NCI-H526 treated with DMSO at 0.1 percent for 48 hours (cell line): ENCODE measurements at places on chromosomes 3 and 15.
A peak's percentile ranks its signal among the peaks of the same experiment; 100 is the strongest.

DNA sequence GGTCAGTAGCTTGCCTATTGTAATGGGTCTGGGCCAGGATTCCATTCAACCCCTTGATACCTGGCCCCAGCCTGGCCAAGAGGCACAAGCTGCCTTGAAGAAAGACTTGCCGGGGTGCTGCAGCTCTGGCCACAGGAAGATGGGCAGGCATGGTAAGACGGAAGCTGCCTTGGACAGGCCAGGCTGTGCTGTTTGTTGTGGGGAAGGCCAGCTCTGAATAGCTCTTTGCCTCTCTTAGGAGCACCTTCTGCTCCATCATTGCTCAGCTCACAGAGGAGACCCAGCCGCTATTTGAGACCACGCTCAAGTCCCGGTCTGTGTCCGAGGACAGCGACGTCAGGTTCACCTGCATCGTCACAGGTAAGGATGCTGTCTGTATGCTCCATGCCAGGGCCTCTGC, 10.1 kb downstream of the ALPK3 start:
- no peak for DNase-seq

GRCh38 chr3:104437131-104437750, 929.5 kb upstream of the ALCAM start:
- DNase-seq: no peak

DNA sequence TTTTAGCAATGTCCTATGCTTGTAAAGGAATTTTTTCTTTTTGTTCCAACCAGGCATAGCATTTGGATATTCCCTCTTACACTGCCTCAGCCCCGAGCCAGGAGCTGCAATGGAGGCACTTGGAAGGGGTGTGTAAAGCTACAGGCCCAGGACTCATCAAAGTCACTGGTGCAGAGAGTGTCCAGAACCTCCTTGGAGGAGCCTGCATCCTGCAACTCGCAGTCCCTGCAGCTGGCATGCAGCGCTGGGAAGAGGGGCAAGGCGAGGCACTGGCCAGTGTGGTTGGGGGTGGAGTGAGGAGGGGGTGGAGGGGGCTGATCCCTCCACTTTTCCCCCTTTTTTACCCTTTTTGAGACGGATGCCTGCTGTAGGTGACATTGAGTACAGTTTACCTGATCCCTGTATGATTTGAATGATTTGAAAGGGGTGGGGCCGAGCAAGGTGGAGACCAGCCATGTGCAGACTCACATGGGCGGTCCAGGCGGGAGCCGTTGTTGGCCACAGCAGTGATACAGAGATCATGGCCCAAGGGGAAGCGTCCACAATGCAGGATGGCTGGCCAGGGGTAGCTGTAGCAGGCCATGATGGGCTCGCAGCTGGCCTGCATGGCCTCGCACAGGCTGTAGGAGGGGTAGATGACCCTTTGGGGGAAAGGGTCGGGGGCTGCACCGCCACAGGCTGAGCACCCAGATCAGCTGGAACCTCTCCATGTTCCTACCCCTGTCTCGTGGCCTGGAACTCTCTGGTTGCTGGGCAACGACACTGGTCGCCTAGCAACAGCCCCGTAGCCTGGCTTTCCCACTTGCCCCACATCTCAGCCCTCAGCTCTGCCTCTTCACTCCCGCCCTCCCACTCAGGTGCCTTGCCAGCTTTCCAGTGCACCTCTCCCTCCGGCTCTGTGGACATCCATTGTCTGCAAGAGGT, 7.9 kb downstream of the P4HTM start:
- peak; percentile 61 for DNase-seq

DNA sequence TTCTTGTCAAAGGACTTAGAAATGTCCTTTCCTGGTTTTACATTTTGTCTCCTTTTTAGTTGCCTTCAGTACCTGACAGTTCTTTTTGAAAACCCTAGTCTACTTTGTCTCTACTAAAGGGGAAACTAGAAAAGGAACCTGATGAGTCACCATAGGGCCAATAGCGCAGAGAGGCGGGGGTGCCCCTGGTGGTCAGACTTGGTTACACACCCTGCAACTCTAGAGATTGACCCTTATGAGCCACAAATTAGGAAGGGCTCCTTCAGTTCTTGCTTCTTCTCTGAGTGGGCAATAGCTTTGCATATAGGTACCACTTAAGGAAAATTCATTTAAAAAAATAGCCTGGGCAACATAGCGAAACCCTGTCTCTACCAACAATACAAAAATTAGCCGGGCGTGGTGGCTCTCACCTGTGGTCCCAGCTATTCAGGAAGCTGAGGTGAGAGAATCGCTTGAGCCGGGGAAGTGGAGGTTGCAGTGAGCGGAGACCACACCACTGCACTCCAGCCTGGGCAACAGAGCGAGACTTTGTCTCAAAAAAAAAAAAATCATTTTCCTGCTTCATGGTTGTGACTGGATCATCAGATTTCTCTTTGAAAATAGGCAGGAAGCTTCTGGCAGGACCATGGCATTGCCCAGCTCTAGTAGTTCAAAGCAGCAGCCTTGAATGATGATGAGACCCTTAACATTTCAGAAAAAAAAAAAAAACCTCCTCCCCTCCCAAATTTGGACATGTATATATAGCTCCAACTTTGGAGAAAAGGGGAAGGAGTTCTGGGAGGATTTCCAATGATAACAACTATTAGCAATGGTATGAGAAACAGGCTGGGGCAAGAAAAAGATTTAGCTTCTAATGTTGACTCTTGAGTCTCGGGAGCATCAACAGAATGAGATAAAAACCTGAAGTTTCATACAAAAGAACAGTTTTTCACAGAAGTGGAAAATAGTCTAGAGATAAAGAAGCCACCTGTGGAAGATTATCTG, 45.2 kb upstream of the RASA2 start:
- no peak for DNase-seq

GRCh38 chr15:32691689-32692038, 26.1 kb upstream of the GREM1 start:
- no peak for DNase-seq

- peak; percentile 10 for DNase-seq
Observed at GRCh38 chr3:30319713-30320112, 286.7 kb upstream of the TGFBR2 start.
